ENCODE measurements at places on chromosomes 6 and 20. TPM values are rescaled to one million over a fixed set of nuclear protein-coding genes. Genes with fewer than 3 reads are reported as not detected.

DNA sequence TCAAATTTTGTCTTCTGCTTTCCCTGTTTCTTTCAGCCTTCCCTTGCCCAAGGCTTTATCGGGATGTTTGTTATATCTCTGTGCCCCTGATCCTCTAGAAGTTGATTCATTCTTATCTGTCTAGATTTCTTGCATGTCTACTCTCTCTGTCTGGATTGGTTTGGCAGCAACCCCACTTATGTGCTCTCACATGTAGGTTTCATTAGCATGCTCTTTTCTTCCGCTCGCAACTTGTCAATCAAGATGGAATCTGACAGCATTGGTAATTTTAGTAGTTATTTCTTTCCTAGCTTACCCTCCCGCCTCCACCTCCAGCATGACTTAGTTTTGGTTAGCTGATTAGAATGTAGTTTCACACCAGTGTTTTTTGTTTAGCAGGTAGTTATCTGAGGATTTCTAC is 39.3 kb downstream of the LRRC1 start:
- no peak for DNase-seq
- no peaks in the 10 kb centered on the region for H3K27me3 ChIP-seq

DNA sequence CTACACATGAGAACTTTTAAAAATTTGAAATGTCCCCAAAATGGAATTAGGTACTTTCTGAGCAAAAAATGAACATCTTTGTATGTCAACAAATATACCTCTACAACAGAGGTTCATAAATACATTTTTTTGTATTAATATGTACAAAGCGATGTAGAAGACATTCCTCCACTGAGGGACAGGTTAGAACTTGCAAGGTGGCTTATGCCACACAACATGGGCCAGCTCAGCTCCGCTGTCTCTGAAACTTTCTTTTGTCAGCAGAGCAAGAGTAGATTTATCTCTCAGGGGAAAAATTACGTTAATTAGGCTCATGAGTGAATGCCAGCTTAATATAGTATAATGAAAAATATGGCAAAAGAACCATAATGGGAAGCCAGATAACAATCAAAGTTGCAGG is 10.6 kb upstream of the TMEM242 start:
- no peak for DNase-seq
- no peaks in the 10 kb centered on the region for H3K4me1 ChIP-seq
- peaks cover 66% of the 10 kb centered on the region for H3K27me3 ChIP-seq
- no peak overlapping the region for H3K27ac ChIP-seq

GRCh38 chr6:116027801-116028200 is 32.9 kb downstream of the FRK start:
- H3K27me3 ChIP-seq: no peaks in the 10 kb centered on the region
- no peaks in the 10 kb centered on the region for H3K4me1 ChIP-seq
- H3K27ac ChIP-seq: no peak overlapping the region
- H3K36me3 ChIP-seq: no peaks in the 10 kb centered on the region
- no peak overlapping the region for H3K4me3 ChIP-seq

DNA sequence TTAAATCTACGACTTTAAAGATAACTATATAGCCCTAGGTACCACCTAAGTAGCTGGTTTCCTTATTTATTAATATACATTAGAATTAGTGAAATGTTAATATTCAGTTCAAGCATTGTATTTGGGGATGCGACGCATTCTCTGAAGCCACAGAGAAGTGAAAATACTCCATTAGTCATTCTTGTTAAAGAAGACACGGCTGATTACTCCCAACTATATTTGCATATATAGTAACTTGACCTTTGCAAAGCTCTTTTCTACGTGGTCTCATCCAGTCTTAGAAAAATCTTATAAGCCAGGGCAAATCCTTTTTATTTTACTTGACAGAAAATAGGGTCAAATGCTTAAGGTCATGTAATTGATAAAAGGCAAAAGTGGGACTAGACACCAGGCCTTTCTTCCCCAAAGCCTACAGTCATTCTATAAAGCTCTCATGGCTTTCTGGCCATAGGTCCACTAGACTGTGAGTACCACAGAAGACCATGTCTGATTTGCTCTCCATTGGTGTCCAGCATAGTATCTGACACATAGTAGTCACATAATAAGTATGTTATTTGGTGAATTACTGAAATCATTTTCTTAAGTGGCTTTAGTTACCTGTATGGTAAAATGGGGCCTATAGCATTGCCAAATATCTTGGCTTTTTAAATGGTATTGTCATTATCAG is 11.3 kb downstream of the ZHX3 start:
- H3K4me3 ChIP-seq: no peak overlapping the region
- H3K4me1 ChIP-seq: peaks cover 2% of the 10 kb centered on the region
- H3K36me3 ChIP-seq: no peaks in the 10 kb centered on the region

DNA sequence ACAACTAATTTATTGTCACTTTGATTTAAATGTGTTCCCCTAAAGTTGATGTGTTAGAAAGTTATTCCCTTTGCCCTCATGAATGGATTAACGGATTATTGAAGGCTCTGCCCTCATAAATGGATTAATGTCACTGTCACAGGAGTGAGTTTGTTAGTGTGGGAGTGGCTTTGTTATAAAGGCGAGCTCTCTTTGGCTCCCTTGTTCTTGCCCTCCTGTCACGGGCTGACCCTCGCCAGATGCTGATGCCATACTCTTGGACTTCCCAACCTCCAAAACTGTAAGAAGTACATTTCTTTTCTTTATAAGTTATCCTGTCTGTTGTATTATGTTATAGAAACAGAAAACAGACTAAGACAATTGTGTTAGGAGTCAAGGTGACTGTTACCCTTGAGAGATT is 22.7 kb upstream of the POPDC3 start:
- DNase-seq: no peak
- H3K36me3 ChIP-seq: no peaks in the 10 kb centered on the region
- H3K27ac ChIP-seq: no peak overlapping the region
- no peaks in the 10 kb centered on the region for H3K4me1 ChIP-seq

DNA sequence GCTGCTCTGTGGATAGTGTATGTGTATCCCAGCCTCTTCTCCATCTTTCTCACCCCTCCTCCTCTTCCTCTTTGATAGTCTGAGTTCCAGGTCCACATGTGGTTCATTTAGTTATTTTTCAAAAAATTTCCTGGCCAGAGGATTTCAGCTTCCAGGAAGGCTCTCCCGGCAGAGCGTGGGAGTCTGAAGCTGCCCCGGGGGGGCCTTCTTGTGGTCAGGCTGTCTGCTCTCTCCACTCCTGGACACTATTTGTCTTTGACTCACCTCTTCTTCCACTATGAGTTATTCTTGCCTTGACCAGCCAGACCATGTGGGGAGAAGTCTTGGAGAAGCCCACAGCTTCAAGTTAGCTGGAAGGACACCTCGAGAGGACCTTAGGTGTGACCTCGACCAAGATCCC is 258.8 kb downstream of the CDC5L start:
- H3K27ac ChIP-seq: no peak overlapping the region

- H3K36me3 ChIP-seq: peaks cover under 1% of the 10 kb centered on the region
- no peaks in the 10 kb centered on the region for H3K27me3 ChIP-seq
- peak; percentile 95 for DNase-seq
- peak overlapping the region; percentile 100 for H3K27ac ChIP-seq
Observed at GRCh38 chr6:26123947-26124780, 36.9 kb downstream of the HFE start.

GRCh38 chr6:125727216-125727615 is 22.2 kb upstream of the HEY2 start:
- H3K27ac ChIP-seq: no peak overlapping the region
- no peaks in the 10 kb centered on the region for H3K27me3 ChIP-seq
- H3K4me3 ChIP-seq: no peak overlapping the region
- no peaks in the 10 kb centered on the region for H3K36me3 ChIP-seq
- no peaks in the 10 kb centered on the region for H3K4me1 ChIP-seq

PNRC1 gene
- 314 TPM for total RNA-seq

All from spleen (tissue), 13 donors.